Activated naive CD4-positive, alpha-beta T cell treated with Interleukin-2 at 50 U/mL for 16 hours (primary cell): ENCODE measurements at places on chromosomes 5 and 9.

GRCh38 chr5:59206132-59206581 is 623.3 kb downstream of the RAB3C start:
- DNase-seq, result no peak

DNA sequence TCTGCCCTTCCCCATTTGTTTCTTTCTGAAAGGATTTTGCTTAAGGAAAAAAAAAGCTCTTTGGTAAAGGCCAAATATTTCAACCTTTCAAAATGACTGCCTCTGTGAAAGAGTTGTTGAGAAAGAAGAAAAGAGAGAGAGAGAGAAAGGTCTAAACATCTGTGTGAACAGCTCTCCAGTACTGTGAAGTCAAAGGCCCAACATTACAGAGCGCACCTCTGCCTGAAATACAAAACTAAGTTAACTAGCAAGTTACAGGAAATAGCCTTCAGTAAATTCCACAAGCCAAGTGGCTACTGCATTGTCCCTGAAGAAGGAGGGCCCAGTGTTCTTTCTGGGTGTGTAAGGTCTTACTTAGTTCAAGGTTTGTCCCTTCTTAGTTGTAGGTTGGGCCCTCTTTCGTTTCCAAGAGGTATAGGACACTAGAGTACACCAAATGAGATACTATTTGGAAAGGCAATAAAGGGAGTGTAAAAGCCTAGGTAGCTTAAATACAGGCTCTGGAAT is 104.4 kb downstream of the THBS4 start:
- no peak for DNase-seq

DNA sequence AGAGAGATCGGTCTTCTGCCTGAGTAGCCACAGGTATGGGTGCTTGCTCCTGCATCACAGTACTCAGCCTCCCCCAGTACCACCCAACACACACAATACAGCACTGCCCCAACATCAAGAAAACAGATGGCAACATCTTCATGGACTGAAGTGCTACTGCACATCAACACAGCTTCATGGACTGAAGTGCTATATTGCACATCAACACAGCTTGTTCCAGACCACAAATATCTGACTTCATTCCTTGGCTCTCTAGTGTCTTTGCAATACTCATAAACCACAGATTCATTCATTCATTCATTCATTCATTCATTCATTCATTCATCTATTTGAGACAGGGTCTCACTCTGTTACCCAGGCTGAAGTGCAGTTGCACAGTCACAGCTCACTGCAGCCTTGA is 31.1 kb upstream of the PCA3 start:
- DNase-seq, result no peak

DNA sequence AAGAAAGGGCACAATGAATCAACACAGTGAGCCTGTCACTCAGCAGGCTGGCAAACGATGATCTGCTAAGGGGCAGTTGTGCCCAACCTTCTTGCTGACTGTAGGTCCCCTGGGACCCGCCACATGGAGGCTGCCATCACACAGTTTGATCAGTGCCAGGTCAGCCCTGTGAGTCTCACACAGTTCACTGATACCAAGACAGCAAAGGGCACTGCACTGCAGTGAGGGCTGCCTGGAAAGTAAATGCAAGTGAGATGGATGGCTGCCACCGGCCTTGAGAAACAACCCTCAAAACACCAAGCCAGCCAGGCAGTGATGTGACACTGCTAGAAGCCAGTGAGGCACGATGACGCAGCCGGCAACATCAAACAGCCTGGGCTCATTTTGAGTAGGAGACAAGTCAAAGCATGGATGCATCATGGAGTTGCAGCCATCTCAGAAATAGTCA is 30.3 kb downstream of the FOXD1 start:
- DNase-seq, result no peak

DNA sequence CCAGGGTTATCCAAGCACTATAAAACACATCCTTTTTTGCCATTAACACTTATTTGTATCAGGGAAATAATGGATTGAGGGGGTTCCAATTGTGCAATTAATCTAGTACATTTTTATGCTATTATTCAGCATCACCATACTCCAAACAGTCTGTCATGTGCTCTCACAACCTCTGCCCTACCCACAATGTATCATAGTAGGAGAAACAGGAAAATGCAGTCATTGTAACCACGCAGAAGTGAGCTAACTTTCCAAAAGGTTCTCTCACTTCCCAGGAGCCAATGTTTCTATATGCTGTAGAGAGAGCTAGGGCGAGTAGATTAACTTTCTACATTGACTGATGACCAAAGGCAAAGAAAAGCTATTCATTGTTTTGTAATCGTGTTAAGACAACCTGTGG is 29.8 kb downstream of the DAB2 start:
- no peak for DNase-seq

DNA sequence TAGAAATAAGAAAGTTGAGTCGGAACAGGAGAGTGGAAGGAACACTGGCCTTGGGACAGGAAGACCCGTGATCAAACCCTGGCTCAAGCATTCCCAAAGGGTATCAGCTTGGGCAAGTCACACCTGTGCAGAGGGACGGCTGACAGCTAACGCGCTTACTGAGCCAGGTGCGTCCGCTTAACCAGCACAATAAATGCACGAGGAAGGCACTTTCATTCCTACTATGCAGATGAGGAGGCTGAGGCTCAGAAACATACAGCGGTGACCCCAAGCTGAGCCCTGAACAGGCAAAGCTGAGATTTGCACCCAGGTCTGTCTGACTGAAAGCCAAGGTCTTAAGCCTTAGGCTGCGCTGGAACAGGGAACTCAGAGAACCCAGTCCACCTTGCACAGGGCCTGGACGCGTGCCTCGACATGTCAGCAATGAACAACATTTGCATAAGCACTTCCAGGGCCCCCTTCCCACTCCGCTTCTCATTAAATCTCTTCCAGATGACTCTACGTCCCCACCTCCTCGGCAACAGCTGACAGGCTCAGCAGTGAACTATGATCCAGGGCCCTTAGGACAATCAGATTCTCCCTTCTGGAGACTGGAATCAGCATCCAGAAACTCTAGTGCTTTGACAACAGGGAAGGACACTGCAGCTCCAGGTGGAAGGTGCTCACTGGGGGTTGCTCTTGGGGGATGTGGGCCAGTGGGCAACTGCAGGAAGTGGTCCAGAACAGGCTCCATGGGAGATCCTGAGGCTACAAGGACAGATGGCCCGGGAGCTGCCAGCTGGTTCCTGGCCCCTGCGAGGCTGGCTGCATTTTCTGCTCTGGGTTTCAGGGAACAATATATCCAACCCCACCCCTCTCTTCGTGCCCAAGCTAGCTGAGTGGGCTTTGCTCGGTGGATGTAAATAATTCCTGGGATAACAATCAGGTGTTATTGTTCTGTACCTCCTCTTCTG is 35.2 kb downstream of the SH3PXD2B start:
- DNase-seq, result no peak

DNA sequence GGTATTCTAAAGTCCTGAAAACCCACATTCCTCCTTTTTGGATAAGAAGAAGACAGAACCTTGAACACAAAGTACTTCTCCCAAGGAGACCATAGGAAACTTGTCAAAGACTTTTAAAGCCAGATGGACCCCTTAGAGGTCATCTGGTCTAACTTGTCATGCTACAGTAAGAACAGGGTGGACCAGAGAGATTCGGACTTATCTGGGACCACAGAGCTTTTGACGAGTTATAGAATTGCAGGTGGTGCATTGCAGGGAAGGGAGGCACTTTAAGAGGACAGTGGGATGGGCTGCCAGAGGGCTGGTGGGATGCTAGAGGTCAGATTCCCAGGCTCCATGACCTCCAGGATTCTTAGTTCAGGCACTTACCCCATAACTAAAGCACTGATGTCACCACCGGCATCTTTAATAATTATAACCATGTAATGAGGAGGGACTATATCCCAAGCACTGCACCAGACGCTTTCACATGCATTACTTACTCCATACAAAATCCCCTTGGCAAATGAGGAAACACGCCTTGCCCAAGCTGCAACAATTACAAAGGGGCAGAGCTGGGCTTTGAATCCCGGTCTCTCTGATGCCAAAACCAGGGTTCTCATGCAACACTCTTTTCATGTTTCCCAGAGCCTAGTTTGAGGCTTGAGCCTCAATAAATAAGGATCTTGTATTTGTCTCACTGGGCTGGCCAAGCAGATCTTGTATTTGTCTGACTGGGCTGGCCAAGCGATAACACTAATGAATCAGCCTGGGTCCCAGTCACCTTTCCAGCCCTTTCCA is 12.8 kb upstream of the GPX3 start:
- DNase-seq, result no peak
